ENCODE measurements at places on chromosomes 5 and 9.

GRCh38 chr5:150295172-150295634, 5.6 kb upstream of the CAMK2A start:
- DNase-seq, result no peak

GRCh38 chr5:97131921-97132320, 10.5 kb downstream of the LIX1 start:
- no peak for DNase-seq

DNA sequence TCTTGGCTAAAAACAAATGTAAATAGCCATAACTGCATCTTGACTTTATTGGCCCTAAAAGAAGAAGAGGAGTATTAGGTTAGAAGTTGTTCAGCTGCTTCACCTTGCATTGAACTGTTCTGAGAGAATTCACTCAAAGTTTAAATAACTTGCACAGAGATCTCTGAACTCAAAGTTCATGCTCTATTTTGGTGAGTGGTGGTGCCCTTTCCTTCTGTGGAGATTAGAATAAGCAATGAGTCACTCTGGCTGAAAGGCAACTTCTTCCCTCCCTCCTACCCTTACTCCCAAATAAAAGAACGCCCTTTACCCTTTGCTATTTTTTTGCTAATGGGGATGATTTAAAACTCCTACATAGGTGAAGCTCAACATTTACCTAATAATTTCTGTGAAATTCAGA, 48.9 kb downstream of the ERMP1 start:
- DNase-seq, result no peak

- no peak for DNase-seq
Observed at GRCh38 chr5:120380644-120381043, 83.5 kb upstream of the PRR16 start.

- DNase-seq, result no peak
Observed at GRCh38 chr5:82285206-82285605, 7.1 kb upstream of the RPS23 start.

DNA sequence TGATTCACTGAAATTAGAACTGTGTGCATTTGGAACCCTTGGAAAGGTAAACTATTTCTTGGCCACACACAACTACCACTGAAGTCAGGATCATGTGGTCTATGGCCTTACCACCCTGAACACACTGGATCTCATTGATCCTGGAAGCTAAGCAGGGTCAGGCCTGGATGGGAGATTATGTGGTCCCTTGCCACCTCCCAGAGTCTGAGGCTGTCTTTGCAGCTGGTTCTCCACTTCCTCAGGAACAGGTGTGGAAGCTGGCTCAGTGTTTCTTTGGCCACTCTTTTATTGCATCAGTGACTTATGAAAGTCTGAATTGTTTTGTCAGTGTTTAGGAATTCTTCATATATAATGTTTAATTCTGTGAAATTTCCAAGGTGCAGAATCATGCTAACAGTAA, 89.2 kb downstream of the TEK start:
- no peak for DNase-seq

GRCh38 chr5:36366883-36367282, 65.2 kb upstream of the RANBP3L start:
- DNase-seq, result no peak

DNA sequence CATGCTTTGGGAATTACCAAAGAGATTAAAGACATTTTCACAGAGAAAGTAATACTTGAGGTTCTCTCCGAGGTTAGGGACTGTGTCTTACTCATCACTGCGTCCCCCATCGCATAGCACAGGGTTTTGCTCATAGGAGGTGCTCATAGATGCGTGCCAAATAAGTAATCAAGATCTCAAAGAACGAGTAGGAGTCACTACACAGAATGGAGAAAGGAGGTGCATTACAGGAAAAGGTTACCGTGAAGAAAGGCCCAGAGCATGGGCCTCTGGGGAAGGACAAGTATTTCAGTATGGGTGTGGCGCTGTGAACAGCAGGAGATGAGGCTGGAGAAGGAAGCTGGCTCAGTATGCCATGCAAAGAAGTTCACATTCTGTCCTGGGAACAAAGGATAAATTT, 182.4 kb downstream of the ACTL7B start:
- DNase-seq, result no peak

- no peak for DNase-seq
Observed at GRCh38 chr5:151707567-151707966, 20.9 kb upstream of the SPARC start.

- DNase-seq, result no peak
Observed at GRCh38 chr5:16049761-16050160, 129.8 kb downstream of the MARCHF11 start.

DNA sequence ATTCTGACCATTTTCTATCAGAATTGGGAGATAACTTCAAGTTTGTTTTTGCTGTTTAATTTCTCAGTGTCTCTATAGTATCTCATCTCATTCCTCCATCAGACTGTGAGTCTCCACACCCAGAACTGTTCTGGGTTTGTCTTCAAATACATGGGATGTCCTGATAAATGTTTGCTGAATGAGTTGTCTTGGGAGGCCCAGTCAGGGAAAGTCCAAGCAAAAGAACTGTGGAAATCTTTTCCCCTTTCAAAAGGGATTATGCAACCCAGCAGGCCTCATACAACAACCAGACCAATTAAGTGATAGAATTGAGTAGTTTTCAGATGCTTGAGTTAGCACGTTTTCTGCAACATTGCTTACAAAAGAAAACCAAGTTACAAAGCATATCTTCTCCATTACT, 324.4 kb downstream of the BRINP1 start:
- DNase-seq, result no peak

- peak; percentile 8 for DNase-seq
Observed at GRCh38 chr5:96259151-96259772, 173.8 kb downstream of the PCSK1 start.

GRCh38 chr9:134570151-134570621, 71.4 kb upstream of the COL5A1 start:
- no peak for DNase-seq

GRCh38 chr5:42812620-42813019, 928 bp upstream of the SELENOP start:
- no peak for DNase-seq

- no peak for DNase-seq
Observed at GRCh38 chr5:59838067-59838466, 55.5 kb downstream of the PDE4D start.

- no peak for DNase-seq
Observed at GRCh38 chr9:97905228-97905627, 17.1 kb downstream of the TRMO start.

DNA sequence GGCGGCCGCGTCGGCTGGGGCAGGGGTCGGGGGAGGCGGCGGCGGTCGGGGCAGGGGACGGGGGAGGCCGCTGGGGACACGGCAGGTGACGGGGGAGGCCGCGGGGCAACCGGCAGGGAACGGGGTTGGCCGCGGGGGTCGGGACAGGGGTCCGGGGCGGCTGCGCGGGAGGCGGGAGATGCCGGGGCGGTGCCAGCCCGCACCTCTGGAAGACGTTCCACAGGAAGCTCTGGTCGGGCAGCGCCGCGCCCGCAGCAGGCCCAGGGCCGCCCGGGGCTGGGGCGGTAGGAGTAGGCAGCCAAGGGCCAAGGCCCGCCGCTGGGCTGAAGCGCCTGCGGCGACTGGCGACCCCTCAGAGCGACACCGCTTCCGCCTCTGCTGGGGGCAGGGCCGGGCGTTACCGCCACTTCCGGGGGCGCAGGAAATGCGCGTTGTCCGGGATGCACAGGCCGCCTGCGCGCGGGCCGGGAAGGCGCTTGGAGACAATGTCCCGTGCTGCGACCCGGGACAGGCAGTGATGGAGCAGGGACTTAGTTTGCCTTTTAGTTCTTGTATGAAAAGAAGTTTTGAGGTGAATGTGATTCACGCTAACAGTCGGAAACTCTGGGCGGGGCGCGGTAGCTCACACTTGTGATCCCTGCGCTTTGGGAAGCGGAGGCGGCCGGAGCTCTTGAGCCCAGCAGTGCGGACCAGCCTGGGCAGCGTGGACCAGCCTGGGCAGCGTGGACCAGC, 110.0 kb upstream of the LPCAT1 start:
- peak; percentile 18 for DNase-seq

DNA sequence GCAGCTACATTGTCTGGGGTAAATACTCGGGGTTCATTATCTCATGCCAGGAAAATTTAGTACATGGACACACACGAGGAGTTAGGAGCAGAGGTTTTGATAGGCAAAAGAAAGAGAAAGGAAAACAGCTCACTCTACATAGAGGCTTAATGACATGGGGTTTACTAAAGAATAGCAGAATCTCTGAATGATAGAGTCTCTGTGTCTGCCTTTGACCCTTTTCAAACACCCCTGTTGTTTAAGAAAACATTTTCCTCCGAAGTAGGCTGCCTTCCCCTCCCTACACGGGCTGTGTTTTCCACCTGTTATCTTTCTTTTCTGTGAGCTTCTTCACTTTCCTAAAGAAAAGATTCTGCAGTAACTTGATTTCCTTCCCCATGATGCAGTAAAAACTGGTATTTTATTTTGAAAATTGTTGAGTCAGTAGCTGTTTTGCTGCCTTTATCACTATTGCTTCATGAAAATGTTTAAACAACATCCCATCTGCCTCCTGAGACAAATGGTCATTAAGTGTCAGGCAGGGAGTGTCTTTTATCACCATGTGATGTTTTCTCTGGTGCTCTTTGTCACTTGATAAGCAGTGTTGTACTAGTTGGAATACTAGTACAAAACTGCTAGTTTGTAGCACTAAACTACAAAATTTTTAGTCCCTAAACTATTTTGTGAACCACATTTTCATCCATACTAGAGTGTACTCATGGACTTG, 76.6 kb downstream of the PPIC start:
- no peak for DNase-seq

DNA sequence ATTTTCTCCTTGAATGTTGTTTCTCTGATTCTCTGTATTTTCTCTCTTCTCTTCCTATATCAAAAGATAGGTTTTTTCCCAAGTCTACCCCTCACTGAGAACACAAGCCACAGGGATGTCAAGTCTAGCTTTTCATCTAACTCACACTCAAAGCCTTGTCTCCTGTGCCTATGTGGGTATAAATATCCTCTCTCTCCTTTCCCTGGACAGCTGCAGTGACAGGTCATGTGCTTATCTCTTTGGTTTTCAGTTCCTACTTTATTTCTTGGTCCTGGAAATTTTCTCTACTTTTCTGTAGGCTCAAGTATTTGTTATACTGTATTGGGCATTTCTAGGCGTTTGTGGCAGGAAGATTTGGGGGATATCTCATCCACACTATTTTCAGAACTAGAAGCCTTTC, 182.4 kb upstream of the MVB12B start:
- no peak for DNase-seq

- DNase-seq, result no peak
Observed at GRCh38 chr5:106940301-106940846, 730.4 kb downstream of the EFNA5 start.

- DNase-seq, result no peak
Observed at GRCh38 chr5:112975721-112976431, 722 bp upstream of the DCP2 start.

DNA sequence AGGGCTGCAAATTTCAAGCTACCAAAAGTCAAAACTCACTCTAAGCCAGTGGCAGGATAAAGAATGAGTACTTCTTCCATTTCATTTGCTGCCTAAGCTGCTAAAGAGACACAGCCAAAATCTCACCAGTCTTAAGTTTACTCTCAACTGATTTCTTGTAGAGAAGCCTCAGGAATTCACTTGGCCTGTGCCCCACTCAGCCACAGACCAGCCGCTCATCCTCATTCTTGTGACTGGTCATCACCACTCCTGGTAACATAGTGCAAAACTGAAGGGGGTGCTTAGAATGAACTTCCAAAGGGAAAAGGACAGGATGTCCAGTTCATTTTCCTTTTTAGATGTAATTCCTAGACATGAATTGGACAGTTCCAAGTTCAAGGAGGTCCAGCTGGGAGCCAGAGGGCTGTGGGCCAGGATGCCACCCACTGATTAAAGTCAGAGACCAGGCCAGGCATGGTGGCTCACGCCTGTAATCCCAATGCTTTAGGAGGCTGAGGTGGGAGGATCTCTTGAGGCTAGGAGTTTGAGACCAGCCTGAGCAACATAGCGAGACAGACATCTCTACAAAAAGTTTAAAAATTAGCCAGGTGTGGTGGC, 72.7 kb upstream of the RANBP3L start:
- DNase-seq, result no peak

DNA sequence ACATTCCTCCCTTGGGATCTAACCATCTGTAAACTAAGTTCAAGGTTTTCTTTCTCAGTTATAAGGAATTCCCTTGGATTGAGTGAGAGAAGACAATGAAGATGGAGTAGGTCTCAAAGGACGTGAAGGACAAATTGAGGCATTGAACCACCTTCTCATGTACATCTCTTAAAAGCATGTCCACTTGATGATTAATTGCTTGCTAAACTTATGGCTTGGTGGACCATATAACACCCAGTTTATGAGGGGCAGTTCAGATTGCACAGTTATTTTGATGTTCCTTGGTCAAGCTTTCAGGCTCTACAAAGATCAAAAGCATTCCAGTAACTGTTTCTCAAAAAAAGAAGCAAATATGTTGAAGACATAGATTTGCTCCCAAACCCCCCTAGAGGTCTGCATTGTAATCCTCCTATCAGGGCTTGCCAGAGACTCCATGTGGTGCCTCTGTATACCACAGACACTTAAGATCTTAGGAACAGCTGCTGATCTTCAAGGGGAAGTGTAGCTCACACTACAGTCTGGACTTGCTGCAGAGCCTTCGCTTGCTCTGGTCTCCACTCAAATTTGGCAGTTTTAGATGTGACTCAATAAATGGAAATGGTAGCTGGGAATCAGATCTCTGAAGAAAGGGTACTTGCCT, 56.9 kb upstream of the ALDH1A1 start:
- DNase-seq, result peak; percentile 49

- no peak for DNase-seq
Observed at GRCh38 chr5:44321144-44321725, 68.0 kb downstream of the FGF10 start.

DNA sequence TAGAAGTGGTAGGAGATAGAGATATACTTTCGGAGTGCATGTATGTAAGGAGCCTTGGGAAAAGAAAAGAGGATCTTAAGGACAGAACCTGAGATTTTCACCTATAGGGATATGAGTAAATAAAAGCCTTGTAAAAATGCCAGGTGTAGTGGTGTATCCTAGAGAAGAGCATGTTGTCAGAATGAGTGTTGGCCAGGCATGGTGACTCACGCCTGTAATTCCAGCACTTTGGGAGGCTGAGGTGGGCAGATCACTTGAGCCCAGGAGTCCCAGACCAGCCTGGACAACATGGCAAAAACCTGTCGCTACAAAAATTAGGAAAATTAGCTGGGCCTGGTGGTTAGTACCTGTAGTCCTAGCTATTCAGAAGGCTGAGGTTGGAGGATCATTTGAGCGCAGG, 76.0 kb downstream of the IPO11 start:
- no peak for DNase-seq

DNA sequence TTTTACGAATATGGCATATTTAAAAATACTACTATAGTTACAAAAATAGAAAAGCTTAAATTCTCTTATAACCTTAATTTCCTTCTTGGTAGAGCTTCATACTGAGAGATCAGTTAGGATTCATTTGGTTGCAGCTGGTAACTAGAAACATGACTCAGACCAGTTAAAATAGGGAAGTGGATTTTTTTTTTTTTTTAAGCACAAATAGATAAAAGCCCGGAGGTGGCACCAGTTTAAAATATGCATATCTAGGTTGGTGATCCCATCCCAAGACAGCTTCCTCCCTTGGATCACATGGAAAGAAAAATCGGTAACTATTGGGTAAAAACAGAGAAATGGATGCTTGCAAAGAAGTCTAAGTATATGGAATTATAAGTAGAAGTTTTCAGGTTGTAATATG, 1634.3 kb downstream of the MAT2B start:
- peak; percentile 1 for DNase-seq
